ENCODE measurements at places on chromosomes 7 and 10. TPM values are rescaled to one million over a fixed set of nuclear protein-coding genes. Genes with fewer than 3 reads are reported as not detected.

The C10orf143 gene
- 2.0 TPM for polyA plus RNA-seq

The CBX3 gene
- 93.8 TPM for polyA plus RNA-seq

The PYROXD2 gene
- polyA plus RNA-seq, result 13.9 TPM

The FAM25A gene
- not detected for polyA plus RNA-seq

The NKX2-3 gene
- polyA plus RNA-seq, result not detected

The CXCL12 gene
- 201 TPM for polyA plus RNA-seq

The ADAM22 gene
- polyA plus RNA-seq, result 0.06 TPM

The POLR2J2 gene
- 4.5 TPM for polyA plus RNA-seq

The SLC13A4 gene
- polyA plus RNA-seq, result 0.04 TPM

The AOAH gene
- not detected for polyA plus RNA-seq

The NEUROG3 gene
- polyA plus RNA-seq, result not detected

The NXPH1 gene
- polyA plus RNA-seq, result not detected

The DNA2 gene
- 0.74 TPM for polyA plus RNA-seq

The NKX6-2 gene
- polyA plus RNA-seq, result not detected

The SH2D4B gene
- not detected for polyA plus RNA-seq

The CLDN4 gene
- polyA plus RNA-seq, result 0.07 TPM

The VWDE gene
- not detected for polyA plus RNA-seq

The UPK3B gene
- polyA plus RNA-seq, result not detected

The STEAP1B gene
- polyA plus RNA-seq, result 1.4 TPM

The SNX10 gene
- polyA plus RNA-seq, result not detected

The CYP3A4 gene
- not detected for polyA plus RNA-seq

The PAPOLB gene
- polyA plus RNA-seq, result 0.02 TPM

The NUTM2A gene
- polyA plus RNA-seq, result 0.36 TPM

The ATOH7 gene
- polyA plus RNA-seq, result 0.05 TPM

The ANKRD7 gene
- polyA plus RNA-seq, result not detected
